Choroid plexus epithelial cell (primary cell): ENCODE measurements at places on chromosomes 1 and 21.

DNA sequence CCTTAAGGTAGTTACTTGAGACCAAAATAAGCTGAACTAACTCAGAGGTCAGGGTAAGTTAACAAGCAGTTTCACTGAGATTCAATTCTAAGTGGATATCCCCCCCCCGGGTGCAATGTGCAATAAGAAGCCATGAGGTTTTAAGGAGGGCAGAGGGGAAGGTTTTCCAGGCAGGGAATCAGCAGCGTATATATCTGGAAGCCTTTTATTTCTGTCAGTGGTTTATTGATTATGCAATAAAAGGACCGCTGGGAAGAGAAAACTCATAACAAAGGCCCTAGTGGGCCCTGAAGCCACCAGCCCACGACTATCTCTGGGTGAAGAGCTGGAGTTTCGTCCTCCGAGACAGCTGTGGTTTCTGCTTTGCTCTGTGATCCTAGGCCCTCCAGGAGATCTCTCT, 53.1 kb upstream of the CTPS1 start:
- peak; percentile 46 for DNase-seq

DNA sequence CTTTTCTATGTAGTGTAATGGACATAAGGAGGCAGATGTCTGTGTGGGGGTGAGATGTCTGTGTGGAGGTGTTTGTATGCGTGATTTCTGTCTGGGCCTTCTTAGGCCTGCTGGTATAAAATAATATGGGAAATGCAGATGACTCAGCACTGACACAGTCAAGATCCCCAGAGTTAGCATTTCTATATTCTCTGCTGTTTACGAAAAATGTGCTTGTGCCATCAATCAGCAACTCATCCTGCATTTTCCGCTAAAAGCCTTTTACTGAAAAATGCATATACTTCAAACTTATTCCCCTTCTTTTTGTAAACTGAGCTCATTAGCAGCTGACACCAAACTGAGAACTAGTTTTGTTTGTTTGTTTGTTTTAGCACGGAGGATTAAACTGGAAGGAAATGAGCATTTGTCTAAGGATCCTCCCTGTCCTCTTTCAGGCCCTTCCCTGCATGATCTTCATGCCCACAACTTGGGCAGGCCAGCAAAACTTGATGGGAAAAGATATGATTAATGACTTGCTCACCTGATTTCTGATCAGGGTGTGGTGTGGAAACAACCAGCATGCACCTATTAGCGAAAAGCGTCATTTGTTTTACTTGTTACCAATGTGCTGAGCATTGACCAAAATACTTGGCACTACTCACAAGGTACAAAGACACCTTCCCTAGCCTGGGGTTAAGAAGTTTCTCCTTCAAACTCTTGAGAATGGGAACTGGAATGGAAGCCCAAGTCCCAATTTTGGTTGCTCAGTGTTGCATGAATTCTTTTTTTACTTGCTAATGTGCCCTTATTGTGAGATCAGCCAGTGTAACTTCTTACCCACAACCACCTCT, 77.4 kb downstream of the NDUFS5 start:
- DNase-seq, result peak; percentile 75

DNA sequence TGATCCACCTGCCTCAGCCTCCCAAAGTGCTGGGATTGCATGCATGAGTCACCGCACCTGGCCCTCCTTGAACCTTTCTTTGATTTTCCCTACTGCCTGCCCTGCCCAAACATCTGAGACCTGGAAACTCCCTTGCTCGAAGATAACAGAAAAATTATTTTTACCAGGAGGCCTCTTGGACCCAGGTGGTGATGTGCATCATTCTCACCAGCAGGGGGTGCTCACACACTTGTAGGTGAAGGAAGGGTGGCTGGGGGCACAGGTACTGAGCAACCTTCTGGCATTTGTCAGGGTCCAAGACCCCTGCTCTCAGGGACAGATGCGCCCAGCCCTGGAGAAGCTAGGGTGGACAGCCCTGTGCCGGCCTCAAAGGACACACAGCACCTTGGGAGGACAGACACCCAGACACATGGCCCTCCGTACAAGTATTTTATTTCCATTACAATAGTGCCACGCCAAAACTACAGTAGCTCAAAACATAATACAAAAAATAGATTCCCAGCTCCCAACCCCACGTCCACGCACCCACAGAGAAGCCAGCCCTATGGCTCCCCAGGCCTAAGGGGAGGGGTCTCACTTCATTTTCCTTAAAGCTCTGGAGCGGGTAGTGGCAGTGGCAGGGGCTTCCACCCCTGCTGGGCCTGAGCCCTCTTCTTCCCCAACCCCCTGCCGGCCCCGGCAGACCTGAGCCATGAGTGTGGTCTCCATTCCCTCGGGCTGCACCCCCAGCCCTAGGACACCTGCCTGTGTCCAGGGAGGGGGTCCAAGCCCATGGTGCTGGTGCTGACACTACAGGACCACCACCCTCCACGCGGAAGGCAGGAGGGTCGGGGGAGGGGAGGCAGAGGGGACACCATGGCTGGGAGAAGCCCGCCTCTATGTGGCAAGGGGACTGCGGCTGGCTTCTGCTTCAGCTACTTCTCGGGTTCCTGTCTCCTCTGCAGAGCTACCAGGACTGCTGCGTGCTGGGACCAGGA, 40.4 kb upstream of the EIF4G3 start:
- DNase-seq, result peak; percentile 62

- peak; percentile 25 for DNase-seq
These were observed 45.9 kb upstream of the DPH5 start for GRCh38 chr1:101071470-101071891.

GRCh38 chr1:227913764-227914721, 33.7 kb downstream of the WNT9A start:
- DNase-seq, result peak; percentile 58

DNA sequence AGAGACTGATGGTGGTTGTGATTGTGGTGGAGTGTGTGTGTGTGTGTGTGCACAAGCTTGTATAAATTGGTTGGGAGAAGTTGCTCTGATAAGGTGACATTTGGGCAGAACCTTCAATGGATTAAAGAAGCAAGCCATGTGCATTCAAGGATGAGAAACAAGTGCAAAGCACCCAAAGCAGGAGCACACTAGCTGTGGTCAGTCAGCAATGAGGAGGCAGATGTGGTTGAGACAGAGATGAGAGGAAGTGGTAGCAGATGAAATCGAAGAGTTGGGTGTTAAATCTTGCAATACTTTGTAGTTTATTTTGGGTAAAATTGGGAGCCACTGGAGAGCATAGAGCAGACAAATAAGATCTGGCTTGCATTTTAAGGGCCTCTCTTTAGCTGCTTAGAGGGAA, 4.4 kb upstream of the PGBD5 start:
- DNase-seq, result no peak

DNA sequence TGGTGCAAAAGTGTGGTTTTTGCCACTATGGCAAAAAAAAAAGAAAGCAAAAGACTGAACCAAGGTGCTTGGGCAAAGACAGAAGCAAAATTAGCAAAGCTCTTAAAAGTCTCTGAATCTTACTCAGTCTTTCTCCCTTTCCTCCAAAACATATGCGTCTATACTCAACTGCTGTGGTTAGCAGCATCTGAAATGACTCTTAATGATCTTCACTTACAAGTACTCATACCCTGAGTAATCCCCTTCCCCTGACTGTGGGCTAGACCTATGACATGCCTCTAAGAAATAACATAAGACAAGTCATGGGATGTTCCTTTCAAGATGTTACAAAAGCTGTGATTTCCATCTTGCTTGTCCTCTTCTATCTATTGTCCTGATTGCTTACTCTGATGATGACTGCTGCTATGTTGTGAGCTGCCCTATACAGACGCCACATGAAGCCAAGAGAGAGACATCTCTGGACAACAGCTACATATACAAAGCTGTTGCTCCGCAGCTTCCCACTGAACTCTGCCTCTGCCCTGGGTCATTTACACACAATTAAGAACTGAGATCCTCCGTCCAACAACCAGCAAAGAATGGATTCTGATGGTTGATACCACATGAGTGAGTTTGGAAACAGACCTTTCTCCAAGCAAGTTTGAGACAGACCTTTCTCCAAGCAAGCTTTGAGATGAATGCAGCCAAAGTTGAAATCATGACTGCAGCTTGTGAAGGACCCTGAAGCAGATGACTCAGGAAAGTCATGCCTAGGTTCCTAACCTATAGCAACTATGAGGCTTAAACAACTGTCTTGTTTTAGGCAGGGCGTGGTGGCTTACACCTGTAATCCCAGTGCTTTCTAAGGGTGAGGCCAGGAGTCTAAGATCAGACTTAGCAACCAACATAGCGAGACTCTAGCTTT, 55.2 kb downstream of the PUM1 start:
- peak; percentile 53 for DNase-seq

DNA sequence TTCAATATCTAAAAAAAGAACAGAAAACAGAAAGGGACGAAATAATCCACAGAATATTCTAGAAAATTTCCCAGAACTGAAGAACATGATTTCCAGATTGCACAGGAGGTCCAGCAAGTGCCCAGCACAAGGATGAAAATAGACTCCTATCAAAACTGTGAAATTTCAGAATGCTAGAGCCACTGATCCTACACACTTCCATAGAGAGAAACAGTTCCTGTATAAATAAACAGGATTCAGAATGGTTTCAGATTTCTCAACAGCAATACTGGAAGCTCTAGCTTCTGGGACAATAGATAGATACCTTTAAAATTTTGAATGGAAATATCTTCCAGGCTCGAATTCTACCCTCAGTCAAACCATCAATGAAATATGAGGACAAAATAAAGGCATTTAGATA, 4.6 kb downstream of the TARBP1 start:
- peak; percentile 30 for DNase-seq

DNA sequence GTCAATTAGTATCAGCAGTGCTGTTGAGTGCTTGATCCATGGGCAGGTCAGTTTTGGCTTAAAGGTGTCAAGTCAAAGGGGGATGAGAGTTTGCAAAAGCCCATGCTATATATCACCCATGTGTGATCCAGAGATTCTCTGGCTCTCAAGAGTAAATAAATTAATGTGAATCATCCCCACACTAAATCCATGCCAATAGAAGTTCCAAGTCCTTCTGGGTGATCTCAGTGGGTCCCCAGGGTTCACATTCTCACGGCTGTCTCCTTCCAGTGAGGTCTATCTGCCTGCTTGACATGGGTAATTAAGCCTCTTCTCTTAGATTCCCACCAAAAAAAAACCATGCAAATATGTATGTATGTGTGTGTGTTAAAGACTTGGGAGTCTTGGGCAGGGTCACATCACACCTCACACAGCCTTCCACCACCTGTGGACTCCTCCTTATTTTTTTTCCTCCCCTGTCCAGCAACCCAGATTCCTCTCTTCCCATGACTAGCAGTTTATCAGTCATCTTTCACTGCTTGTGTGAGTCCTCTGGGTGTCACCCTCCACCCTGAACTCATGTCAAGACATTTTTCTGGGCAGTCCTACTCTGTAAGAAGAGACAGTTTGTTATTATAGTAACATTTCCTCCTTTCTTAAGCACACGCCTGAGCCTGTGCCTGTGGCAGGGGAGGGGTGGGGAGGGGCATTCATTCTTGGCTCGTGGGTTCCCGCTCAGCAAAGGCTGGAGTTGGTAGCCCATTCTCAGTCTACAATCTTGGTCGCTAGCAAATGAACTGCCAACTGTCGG, 14.3 kb upstream of the S100A11 start:
- DNase-seq, result no peak

GRCh38 chr21:41425954-41426675, at the start of gene MX1:
Gene MX1 (plus strand): TSS chr21:41426239. CDS start chr21:41432071, 5,832 bp downstream.
- DNase-seq, result peak; percentile 39

DNA sequence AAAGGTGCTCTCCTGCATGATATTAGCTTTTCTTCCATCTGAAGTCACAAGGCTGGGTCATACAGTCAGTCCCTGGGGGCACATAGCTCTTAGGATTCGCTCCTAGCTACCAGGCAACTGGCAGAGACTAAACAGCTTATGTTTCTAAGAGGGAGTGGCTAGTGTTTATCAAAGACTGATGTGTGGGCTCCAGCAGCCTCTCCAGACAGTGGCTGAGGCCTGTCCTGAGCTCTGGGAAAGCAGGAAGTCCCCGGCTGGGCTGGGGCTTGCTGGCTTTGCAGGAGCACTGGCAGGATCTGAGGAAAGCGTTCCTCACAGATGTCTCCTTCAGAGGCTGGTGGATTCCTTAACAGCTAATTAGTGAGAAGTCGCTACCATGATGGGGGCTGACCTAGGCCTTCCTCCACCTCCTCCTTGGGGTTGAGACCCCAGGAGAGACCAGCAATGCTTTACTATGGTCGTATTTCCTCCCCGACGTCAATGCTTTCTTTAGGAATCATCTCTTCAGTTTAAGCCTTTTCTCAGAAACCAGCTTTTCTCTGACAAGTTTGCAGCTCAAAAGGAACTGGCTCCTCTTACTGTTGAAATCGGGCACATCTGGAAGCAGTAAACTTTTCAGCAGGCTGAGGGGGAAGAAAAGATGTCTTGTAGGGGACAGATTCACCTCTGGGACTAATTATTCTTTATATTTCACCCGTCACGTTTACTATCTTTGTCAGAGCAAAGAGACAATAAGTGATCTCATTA, 33.5 kb upstream of the HHAT start:
- no peak for DNase-seq

GRCh38 chr1:15045123-15045522, 108.4 kb upstream of the TMEM51 start:
- DNase-seq, result no peak

DNA sequence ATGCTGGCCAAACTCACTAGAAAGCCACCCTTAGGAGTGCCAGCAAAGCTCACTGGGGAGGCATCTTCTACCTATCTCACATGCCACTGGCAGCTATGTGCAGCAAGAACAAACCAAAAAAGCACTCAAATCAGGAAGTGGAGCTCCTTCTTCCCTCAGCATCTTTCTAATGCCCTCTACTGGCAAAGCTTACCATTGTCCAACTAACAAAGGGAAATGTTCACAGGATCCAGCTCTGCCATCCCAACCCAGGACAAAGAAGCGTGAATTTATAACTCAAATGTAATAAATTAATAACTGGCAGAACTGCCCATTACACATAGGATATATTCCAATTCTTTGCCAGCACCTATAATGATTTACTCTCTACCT, 38.9 kb downstream of the LEPR start:
- peak; percentile 69 for DNase-seq

GRCh38 chr1:154614901-154615300, 6.9 kb upstream of the ADAR start:
- DNase-seq, result no peak

- DNase-seq, result no peak
These were observed 365.4 kb upstream of the DUSP10 start for GRCh38 chr1:222107267-222107666.

DNA sequence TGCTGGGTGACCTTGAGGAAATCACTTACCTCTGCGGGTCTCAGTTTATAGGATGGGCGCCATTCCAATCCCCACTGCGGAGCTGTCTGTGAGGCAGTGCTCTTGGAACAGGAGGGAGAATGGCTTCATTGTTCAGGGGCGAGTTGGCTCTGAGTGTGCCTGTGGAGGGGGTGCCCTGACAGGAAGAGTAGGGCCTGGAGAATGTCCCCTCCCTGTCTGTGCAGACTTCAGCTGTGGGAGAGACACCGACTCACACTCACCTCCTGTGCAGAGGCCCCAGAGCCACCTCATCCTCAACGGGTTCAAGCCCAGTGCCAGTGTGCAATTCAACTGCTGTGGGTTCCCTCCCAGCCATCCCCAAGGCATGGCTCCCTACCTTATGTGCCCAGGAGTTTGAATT, 17.1 kb downstream of the ADORA1 start:
- no peak for DNase-seq

DNA sequence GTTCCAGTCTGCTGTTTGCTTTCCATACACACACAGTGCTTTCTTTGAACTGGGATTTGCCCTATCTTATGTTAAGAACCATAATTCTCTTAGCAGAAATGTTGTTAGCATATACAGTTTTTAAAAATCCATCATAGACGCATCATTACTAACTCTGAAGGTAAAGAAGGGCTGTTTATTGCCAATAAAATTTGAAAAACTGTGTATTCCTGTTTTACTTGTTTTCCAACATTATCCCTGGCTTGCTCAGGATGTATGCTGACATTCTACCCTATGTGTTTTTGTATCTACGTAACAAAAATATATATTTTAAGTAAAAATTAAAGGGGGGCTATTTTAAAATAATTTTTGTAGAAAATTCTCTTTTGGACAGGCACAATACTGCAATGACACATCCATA, 857.2 kb downstream of the BRINP3 start:
- no peak for DNase-seq
